Sigmoid colon (tissue), 7 donors: ENCODE measurements at places on chromosomes 2 and 18.

GRCh38 chr18:9708434-9709303 lies 568 bp downstream of the RAB31 start:
- DNase-seq = peak; percentile 69

DNA sequence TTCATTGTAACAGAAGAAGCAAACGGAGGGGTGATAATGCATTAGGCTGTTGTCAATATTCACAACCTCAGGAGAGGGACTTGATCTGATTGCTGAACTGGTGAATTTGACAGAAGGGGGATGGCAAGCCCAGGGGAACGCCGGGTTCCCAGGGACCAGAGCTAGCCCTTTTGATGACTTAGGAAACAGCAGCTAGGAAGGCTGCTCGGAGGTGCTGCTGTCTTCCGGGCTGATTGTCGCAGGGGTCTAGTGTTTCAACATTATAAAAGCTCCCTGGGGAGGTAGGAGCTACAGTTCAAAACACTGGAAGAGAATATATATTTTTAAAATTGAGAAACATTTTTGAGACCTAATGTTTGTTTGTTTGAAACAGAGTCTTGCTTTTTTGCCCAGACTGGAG lies 47.3 kb downstream of the CD8B2 start:
- DNase-seq = no peak

- DNase-seq = no peak
Measured at GRCh38 chr2:166404831-166405568, 29.3 kb upstream of the SCN9A start.

- DNase-seq = no peak
Measured at GRCh38 chr2:216195565-216196029, 86.4 kb downstream of the XRCC5 start.

DNA sequence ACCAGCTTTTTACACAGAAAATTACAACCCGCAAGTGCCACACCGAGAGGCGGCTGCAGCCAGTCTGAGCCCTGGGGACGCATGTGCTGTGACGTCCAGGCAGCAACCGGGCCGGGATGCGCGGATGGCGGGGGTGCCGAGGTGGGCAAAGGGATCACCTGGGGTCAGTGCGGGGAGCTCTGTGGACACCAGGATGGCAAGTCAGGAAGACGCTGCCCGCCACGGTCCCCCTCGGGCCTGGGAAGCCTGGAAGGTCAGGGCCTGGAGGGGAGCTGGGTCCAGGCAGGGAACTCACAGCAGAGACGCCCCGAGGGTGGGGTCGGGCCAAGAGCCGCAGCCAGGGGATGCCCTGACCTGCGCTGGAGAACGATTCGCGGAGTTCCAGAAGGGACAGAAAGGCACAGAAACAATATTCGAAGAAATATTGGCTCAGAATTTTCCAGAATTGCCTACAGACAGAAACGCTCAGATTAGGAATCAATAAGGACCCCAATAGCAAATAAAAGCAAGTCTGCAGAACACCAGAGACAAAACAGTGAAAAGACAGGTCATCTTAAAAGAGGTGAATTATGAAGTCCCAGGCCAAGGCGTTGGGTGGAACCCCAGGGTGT lies 11.7 kb upstream of the KIF1A start:
- no peak for DNase-seq

DNA sequence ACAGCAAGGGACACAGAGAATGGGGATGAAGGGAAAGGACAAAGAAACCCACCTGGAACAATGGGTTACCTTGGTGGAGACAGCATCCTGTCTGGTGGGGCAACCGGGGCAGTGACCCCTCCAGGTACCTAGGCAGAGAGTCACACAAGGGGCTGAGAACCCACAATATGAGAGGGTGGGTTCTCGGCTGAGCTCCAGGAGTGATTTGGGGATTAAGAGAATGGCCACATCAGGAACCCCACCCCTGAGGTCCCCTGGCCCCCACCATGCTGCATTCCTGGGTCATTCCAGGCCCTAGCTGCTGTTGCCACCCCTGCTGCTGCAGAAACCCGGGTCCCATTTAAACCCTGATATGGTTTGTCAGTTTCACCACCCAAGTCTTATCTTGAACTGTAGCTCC lies 172.3 kb downstream of the RTP5 start:
- peak; percentile 18 for DNase-seq

DNA sequence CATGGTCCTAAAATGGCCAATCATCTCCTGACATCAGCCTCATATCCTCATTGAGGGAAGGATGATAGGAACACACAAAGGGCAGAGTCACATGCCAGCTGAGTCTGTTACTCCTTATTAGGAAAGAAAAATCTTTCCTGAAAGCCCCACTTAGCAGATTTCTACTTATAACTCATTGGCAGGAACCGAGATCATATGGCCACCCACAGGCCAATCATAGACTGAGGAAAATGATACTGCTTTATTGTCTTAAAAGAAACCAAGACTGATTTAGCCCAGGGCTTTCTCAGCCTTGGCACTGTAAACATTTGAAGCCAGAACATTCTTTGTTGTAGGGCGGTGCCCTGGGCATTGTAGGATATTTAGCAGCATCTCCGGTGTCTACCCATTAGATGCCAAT lies 18.7 kb downstream of the GKN2 start:
- DNase-seq = no peak

DNA sequence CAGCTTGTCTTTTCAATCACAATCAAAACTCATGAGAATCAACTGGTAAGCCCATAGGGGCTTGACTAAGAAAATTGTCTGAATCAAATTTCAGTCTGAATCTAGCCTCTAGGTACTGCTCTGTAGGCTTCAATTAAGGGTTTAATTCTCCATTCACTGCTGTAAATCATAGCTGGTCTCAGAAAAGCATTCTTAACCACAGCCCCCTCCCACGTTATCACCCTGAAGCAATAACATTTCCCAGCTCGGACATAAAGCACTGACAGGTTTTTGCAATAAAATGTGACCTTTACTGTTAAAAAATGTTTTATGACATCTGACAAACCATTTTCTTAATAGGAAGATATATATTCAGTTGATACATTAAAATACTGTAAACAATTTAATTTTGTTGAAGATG lies 55.0 kb downstream of the LRP1B start:
- no peak for DNase-seq

DNA sequence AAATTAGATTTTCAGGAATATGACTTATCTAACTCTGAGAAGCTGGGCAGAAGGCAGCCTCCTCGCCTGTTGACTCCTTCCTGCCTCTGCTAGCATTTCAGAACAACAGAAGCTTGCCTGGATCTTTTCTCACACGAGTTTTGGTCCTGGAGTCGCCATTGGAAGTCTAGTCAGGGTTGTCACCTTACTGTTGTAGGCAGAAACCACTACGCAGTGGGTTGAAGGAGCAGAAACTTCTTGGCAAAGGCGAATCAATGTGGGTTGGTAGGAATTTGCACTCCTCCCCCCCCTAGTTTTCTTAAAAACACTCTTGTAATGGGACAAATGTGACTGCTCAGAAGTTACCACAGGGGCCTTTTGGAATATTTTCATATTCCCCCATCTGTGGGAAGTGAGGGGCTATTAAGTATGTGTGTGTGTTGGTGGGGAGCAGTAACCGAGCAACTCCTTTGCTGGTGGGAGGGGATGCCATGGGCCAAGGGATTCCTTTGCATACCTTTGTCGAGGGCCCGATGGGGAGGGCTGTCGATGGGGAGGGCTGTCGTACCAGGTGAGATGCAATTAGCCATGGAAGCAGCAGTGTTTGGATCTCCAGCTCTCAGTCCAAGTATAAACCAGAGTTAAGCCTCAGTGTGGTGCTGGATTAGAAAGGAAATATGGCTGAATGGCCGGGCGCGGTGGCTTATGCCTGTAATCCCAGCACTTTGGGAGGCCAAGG lies 117.4 kb downstream of the FMNL2 start:
- DNase-seq = no peak

DNA sequence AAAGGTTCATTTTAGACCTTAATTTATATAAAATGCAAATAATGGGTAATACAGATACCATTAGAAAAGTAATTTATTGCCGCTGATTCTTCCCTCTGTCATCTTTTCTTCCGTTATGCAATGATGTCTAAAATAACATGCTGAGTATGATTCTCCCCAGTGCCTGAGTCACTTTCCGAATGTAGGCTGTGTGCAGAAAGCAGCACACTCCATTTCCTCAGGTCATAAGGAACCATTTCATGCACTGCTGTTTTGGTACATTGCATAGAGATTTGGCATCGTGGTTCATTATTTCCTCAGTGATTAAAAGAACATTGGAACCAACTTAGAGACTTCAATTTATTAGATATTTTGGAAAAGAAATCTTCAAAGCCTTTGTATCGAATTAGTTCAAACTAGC lies 173.5 kb downstream of the CDH2 start:
- no peak for DNase-seq

DNA sequence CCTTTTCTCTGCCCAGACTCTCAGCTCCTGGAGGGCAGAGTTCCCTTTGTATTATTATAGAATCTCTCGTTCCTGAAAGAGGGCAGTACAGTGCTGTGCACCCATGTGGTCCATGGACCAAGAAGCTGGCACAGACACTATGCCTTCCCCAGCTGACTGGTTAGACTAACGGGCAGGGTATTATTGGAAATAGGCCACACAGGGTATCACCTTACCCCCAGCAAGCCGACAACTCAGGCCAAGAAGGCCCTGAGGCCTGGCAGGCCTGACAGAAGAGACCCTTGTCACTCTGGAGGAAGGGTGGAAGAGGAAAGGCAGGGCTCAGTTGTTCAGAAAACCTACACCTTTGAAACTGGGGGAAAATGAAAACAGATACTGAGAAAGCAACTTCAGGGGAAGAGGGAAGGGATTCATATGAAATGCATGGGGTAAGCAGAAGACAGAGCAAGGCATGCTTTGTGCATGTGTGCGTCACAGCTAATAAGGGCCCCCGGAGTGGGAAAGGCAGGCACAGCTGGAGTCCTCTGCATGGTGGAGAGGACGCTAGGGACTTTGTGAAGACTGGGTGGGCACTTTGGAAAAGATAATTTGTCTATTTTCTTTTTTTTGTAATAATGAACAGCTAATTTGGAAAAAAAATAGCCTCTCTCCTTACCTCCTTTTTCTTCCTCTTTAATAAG lies 476.8 kb upstream of the CELF4 start:
- no peak for DNase-seq

GRCh38 chr2:241733391-241734207 lies 831 bp upstream of the D2HGDH start:
- no peak for DNase-seq

DNA sequence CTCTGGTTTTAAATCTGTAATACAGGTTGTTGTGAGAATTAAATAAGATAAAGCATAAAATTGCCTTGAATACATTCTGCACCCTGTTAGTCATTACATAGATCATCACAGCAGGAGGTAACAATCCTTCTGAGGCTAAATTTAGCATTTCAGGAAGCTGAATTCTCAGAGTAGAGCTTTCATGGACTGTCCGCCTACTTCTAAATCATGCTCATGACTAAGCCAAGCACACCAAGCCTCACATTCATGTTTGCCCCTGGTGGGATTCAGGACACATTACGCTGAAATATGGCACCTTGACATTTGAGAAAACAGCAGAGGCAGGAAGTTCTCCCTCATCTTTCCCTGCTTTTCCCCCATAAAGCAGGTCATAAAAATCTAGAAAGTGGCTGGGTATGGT lies 16.6 kb upstream of the PIK3C3 start:
- DNase-seq = no peak

- DNase-seq = no peak
Measured at GRCh38 chr2:30626397-30626796, 179.4 kb downstream of the LCLAT1 start.

DNA sequence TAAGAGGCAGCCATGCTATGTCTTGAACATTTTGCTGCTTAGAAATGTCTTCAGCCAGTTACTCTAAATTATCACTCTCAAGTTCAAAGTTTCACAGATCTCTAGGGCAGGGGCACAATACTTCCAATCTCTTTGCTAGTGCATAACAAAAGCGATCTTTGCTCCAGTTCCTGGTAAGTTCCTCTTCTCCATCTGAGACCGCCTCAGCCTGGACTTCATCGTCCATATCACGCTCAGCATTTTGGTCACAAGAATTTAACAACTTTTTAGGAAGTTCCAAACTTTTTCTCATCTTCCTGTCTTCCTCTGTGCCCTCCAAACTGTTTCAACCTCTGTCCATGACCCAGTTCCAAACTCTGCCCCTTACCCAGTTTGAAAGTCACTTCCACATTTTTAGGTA lies 8.8 kb upstream of the SLC35F5 start:
- no peak for DNase-seq

DNA sequence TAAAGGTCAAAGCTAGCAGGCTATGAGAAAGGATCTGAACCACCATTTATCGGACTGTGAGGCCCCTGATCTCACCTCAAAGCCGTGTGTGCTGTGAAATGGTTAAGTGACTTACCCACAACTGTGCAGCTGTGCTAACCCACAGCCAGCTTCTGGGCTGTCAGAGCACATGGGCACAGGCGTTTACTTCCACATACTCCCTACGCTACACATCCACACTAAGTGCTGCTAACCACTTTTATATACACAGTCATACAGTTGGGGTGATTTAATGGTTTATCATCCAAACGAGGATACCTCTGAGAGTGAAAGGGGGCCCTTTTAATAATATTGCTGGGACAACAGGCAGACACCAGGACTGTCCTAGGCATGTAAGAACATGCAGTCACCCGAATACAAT lies 37.3 kb downstream of the CYRIA start:
- DNase-seq = no peak

GRCh38 chr2:199339891-199340605 lies 117.7 kb downstream of the SATB2 start:
- no peak for DNase-seq

GRCh38 chr2:79771493-79771892 lies 258.6 kb downstream of the CTNNA2 start:
- no peak for DNase-seq

DNA sequence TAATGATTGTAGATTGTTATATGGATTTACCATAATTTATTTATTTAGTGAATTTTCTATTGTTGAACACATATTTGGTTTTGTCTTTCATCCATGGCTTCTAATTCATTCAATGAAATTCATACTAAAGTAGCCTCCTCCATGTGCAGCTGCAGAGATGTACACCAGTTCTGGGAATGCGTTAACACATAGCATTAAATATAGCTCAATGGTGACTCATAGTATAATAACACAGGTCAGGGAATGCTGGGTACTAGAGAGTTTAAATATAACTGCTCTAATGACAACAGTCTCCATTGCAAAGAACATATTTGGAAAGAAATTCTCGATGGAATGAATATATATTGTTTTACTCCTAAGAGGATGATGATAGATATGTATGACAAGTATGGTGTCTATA lies 1190.2 kb upstream of the NRXN1 start:
- no peak for DNase-seq

GRCh38 chr2:74514368-74515270 lies at the start of gene TLX2:
TLX2 (plus strand) TSS chr2:74514450; CDS start chr2:74514807, 357 bp downstream.
- DNase-seq = peak; percentile 54

GRCh38 chr18:21194871-21195771 lies 46.9 kb upstream of the GREB1L start:
- no peak for DNase-seq

- DNase-seq = peak; percentile 52
Measured at GRCh38 chr2:98453531-98453930, 8.9 kb downstream of the INPP4A start.
